SK-N-SH (cell line): ENCODE measurements at places on chromosomes 5 and 9.

- no peak for DNase-seq
These were observed 970.9 kb upstream of the NUDT12 start for GRCh38 chr5:104533498-104533897.

DNA sequence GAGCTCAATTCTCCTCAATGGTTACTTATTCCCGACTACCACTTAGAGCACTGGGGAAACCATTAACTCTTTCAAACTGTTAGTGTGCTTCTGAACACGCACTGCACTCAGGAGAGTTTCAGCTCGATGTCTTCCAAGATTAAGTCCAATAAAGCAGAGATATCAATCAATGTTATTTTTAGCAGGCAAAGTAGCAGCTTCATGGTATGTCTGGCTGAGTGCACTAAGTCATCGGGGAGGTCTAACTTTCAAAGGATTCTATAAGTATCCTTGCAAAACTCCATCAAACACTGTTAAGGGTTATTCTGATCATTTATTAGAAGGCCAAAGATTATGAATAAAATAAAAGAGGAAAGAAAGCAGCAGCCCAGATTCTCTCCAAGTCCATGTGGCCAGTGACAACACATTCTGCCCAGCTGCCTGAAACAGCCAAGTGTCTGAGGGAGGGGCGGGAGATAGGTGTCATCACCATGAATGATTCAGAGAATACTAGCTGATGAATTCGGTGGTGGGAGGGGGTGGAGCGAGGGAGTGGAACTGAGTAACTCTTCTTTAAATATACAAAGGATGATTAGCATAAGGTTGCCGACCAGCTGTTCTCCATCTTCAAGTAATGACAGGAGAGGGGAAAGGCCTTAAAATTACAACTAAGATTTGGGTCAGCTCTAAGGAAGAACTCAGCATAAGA is 21.3 kb downstream of the NREP start:
- no peak for DNase-seq

- DNase-seq = no peak
These were observed 95.6 kb downstream of the DENND1A start for GRCh38 chr9:123834218-123834888.

DNA sequence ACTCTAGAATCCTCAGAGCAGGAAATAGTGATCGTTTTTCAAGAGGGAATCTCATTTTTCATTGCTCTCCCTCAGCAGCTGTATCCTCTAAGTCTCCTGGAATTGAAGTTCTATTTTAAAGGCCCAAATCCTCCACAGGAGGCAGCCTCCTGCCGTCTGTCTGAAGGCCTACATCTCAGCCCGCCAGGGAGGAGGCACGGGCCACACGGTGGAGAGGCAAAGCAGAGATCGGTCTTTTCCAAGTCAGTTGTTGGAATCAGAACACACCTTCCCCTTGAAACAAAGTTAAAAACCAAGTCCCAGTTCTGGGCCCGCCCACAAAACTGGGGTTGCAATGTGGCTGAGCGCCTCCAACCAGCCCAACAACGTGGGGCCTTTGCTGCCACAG is 68.7 kb downstream of the RAPGEF1 start:
- DNase-seq = no peak

DNA sequence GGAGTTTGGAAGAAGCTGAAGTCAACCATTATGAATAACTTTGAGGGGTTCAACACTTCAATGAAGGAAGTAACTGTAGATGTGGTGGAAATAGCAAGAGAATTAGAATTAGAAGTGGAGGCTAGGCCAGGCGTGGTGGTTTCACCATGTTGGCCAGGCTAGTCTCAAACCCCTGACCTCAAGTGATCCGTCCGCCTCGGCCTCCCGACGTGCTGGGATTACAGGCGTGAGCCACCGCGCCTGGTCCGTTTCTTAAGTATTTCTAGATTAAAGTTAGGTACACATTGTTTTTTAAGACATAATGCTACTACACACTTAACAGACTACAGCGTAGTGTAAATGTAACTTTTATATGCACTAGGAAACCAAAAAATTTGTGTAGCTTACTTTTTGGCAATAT is 14.1 kb downstream of the FNIP1 start:
- no peak for DNase-seq

GRCh38 chr9:96022445-96023051 is 147.1 kb downstream of the ERCC6L2 start:
- peak; percentile 54 for DNase-seq
